NCI-H2081 treated with DMSO at 0.1 percent for 48 hours (cell line): ENCODE measurements at places on chromosomes 5 and 9.

- no peak for DNase-seq
Measured at GRCh38 chr5:57406641-57407040, 76.0 kb downstream of the ACTBL2 start.

GRCh38 chr5:63726496-63726895 is 235.7 kb downstream of the HTR1A start:
- no peak for DNase-seq

DNA sequence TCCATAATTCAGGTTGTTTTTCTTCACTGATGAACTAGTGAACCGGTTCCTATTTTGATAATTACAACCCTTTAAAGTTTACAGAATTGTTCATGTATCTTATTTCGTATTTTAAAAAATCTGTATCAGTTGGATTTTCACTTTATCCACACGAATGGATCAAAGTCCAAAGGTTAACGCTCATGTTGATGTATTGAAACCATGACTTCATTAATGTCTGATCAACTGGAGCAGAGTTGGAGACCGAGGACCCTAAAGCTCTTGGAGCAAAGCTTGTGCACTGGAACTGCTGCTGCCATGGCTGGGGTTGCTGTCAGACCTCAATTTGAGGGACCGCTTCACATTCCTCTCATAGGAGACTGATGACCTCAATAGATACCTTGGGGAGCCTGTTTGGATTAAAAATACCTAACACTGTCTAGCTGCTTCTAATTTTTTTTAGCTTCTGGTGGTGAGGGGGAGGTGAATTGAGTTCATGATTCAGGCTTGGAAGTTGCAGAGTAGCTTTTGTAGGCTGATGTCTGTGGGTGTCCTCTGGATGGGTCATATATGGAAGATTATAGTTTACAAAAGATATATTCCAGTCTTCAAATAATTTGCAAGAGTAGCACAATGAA is 45.1 kb downstream of the KIAA1958 start:
- no peak for DNase-seq

DNA sequence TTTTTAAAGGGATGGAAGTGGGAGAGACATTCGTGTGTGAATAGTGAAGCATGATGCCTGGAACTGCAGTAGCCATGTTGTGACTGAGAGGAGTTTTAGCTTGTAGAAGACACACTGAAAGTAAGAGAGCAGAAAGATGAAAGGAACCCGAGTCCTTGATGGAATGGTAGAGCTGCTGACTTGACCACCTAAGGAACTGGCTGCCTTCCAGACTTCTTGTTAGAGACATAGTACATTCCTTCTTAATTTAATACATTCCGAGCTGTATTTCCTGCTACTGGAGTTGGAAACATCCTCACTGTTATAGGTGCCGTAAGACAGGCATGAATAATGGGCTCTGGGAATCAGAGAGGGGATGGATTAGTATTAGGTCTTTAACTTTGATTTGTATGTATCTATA is 7.4 kb downstream of the CER1 start:
- no peak for DNase-seq

DNA sequence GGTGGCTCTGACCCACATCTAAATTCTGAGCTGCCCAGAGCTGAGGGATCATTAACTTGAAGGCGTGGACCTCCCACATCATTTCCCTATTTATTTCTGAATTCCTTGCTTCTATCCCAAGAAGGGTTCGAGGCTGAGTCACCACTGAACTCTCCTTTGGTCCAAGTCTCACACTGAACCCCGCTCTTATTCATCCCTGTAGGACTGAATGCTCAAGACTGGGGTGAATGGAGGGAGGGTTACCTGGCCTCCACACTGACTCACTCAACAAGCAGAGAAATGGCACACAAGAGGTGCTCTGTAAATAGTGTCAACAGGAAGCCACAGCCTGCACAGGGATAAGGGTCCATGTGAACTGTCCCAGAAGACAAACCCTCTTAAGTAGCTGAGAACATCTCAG is 79.1 kb upstream of the FSTL4 start:
- DNase-seq: no peak

DNA sequence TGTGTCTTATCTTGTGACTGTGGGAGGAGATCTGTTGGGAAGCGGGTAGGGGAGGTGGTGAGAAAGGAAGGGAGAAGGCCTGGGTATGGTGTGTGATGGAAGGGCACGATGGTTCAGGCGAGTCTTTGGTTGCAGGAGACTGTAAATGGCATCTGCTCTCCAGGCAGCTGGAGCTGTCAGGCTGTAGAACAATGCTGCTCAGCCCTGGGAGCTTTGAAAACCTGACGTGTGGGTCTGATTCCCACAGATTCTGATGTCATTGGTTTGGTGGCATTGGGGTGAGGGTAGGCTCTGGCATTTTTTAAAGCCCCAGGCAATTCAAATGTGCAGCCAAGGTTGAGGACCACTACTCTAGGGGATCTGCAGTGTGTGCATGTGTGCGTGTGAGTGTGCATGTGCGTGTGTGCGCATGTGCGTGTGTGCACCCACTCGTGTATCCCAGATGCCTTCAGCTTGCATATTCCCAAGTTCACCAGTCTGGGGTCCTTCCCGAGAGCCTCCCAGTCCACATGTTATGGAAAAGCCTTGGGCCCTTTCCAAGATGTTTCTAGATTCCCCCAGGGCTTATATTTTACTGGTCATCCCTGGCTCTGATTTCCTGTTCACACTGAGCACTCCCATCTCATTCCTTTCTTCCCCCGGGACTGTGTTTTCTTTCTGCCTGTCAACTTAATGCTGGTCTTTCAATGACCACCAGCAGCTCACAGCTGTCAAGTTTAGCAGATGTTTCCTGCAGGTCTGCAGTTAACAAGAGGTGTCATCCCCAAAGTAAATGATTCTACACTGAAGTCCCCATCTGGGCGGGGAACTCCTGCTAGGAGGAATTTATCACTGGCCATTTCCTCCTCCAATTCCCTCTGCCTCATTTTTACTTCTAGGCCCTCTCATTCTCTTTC is 34.0 kb downstream of the BOD1 start:
- no peak for DNase-seq

DNA sequence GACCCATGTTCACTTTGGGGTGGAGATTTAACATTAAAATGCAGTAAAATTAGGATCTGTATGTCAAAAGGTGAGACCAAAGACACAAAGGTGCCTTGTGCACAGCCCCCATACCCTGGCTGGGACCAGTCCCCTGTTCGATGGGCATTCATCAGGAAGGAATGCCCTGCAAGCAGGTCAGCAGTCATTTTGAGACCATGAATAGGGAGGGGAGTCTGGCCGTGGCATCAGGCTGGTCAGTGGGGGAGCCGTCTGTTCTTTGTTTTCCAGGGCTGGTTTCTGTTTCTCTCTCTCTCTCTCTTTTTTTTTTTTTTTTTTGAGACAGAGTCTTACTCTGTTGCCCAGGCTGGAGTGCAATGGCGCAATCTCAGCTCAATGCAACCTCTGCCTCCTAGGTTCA is 68.9 kb upstream of the GOLM1 start:
- no peak for DNase-seq

- no peak for DNase-seq
Measured at GRCh38 chr9:74645007-74645639, 148.0 kb downstream of the RORB start.

GRCh38 chr9:109278848-109279247 is 42.0 kb downstream of the EPB41L4B start:
- no peak for DNase-seq

DNA sequence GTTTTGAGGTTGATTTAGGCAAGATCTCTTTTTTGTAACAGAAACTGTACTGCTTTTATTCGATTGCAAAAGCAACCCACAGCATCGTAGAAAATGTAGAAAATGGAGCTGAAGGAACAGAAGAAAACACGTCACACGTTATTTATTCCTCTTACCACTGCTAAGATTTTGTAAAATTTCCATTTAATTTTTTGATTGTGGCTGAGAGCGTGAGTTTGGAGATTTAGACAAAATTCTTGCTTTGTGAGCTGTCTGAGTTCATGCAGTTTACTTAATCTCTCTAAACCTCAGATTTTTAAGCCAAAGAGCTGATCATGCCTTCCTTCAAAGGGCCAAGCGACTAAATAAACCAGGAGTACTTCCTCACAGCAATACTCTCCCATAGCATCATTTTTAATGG is 24.8 kb downstream of the DPYSL3 start:
- DNase-seq: no peak

DNA sequence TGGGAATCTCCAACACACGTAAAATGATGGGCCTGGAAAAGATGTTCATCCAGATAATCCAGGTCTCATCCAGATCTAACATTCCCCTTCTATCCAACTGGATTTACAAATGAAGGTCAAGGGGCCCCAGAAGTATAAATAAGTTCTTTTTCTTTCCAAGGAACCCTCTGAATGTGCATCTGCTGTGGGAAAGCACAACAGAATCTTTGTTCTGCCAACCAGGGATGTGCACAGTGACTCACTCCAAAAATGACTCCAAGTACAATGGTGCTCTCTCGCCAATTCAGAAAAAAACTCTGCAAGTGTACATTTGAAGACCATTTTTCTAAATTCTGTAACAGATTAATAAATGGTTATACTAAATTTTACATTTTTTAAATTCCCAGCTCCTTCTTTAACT is 12.4 kb downstream of the RAPGEF6 start:
- DNase-seq: no peak

DNA sequence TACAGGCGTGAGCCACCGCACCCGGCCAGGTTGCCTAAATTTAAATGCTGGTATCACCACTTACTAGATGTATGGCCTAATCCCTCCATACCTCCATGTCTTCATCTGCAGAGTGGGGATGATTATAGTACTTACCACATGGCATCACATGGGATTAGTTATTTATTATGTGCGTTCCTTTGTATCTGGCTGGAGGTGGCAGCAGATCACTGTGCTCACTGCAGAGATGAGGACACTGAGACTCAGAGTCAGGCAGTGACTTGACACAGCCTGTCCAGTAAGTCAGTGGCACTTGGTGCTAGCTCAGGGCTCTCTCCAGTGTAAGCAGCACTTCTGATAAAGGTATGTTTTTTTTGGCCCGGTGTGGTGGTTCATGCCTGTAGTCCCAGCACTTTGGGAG is 38.4 kb upstream of the HAND1 start:
- DNase-seq: no peak

DNA sequence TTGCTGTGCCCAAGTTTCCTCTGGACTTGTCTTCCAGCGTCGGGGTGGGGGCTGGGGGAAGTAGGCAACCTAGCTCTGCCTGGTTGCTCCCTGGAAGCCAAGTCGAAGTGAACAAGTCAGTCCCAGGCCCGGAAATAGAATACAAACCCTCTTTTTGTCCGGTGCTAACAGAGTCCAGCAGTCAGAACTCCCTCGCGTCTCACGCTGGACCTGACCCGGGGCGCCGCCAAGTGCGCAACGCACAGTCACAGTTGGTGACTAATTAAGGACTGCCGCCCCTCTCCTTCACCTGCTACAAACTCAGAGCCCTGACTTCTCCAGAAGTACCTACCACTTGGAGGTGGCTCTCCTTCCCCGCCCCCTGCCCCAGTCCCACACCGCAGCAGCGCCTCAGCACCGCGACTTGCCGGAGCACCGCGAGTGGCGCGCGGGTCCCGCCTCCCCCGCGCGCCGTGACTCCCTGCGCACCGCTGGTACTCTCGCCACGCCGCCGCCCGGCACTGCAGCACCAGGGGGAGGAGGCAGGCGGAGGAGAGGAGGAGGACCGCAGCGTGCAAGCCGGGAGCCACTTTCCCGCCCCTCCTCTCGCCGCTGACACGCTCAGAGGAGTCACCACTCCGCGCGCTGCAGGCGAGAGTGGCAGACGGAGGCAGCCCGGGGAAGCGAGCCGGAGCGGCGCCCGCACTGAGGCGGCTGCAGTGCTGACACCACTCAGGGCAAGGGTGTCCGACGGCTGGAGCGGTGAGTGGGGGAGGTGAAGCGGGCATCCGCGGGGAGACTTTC is at the start of gene SV2C:
TSS of gene SV2C (plus strand) at position 612 of the 783 bp plus-strand sequence. CDS start 48,368 bp downstream, outside the sequence.
- DNase-seq: no peak

GRCh38 chr5:137737349-137738131 is 1.7 kb upstream of the KLHL3 start:
- no peak for DNase-seq

DNA sequence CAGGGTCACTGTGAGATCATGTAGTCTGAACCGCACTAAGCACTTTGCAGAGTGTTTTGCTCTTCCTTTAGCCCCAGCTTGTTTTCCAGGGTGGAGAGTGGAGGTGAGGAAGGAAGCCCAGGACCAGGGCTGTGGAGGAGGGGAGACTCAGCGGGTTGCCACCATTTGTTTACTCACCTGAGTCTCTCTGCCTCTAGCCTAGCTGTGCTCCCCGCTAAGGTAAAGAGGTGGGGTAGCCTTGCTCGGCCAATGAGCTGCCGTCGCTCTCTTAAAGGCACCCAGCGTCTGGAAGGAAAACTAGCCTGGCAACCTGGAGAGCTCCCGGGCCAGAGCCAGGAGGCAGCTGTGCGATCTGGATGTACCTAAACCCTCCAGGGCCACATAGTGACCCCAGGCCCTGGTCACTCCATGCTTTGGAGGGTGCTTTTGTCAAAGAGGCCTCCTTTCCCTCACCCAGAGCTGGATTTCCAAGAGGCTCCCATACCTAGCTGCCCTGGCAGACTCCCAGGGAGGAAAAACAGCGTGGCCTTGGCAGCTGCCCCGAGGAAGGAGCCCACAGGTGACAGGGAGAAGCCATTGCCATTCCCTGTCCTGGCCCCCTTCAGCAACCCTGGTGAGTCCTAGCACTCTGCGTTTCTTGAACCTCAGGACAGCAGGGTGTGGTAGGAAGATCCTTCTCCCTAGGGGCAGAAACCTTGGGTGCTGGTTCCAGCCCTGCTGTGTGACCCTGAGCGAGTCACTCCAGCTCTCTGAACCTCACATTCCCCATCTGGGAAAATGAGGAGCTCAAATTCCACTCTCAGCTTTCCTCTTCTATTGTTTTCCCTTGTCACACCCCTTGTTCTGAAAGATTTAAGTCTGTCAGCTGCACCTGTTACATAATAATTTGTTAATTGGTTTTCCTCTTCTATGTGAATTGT is 42.4 kb upstream of the LARP1 start:
- DNase-seq: no peak

- DNase-seq: no peak
Measured at GRCh38 chr5:11617080-11617479, 287.2 kb downstream of the CTNND2 start.

- no peak for DNase-seq
Measured at GRCh38 chr9:113129884-113130283, 20.9 kb upstream of the SLC31A2 start.

GRCh38 chr5:151739939-151740335 is 18.5 kb downstream of the ATOX1 start:
- no peak for DNase-seq

GRCh38 chr5:115847290-115847689 is 5.6 kb downstream of the AP3S1 start:
- no peak for DNase-seq

DNA sequence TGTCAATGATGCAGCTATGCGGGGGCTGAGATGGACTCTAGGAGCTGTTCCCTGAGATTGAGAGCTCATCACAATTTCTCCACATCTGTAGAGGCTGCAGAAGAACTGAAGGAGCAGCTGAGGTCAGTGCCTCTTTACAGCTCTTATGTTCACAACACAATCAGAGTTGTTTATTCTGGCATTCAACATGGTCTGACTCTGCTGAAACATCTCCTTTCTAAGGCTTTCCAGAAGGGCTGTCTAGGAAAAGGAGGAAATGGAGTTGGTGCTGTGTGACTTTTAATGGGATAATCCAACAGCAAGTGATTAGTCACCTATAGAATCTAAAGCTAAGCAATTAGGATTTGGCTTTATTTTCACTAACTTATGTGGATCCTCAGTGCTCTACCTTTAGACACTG is 6.0 kb downstream of the POU5F2 start:
- DNase-seq: no peak
